ENCODE measurements at places on chromosomes 13 and 19. TPM values are rescaled to one million over a fixed set of nuclear protein-coding genes. Genes with fewer than 3 reads are reported as not detected.

- no peak for DNase-seq
Observed at GRCh38 chr19:29668746-29669609, 3.7 kb downstream of the PLEKHF1 start.

DNA sequence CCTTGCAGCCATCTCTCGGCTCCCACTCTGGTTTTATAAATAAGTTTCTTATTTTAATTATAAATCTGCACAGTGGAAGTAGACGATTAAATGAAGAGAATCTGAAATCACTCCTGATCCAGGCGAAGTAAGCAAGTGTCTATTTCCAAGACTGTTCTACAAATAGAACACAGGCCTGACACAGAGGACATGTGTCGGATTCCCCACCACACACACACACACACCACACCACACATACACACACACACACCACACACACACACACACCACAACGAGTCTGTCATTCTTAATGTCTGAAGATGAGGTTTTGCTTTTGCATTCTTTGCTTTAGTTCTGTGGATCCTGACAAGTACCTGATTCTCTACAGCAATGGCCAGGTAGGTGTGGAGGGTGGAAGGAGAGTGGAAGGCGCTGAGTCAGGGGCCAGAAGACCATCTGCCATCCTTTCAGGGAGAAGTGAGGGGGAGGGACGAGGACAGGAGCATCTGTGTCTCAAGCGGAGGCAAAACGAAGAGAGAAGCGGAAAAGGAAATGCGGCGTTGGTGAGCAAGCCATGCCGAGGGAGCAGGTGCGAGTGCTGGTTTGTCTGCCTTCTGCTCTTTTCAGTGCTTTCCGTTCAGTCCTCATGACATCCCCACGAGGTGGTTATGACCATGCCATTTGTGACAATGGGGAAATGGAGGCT is 110.2 kb downstream of the TEX26 start:
- DNase-seq = no peak

GRCh38 chr13:107447591-107447990 is 767.7 kb downstream of the LIG4 start:
- no peak for DNase-seq

Gene ZNF534
- 0.40 TPM for total RNA-seq

Gene ATP4A
- total RNA-seq = not detected

Gene RHPN2
- total RNA-seq = 3.7 TPM

All from spinal cord (tissue), 10 donors.